Left renal pelvis (tissue), 4 donors: ENCODE measurements at places on chromosomes 4 and X.

DNA sequence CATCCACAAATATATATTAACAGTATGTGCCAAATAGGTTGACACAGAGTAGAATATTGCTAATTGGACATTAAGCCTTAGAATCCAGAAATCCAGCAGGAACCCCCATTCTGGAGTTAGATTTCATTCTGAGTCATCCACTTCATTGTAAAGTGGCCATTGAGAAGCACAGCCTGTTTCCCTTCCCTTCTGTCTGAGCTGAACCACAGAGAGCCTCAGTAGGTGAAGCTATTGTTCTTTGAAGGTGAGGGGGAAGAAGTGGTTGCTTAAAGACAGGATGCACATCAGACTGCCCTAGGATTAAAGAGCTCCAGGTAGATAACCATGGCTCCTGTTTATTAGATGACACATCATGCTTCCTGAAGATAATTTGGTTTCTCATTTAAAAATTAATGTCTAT is 30.6 kb upstream of the MCF2 start:
- no peak for DNase-seq

DNA sequence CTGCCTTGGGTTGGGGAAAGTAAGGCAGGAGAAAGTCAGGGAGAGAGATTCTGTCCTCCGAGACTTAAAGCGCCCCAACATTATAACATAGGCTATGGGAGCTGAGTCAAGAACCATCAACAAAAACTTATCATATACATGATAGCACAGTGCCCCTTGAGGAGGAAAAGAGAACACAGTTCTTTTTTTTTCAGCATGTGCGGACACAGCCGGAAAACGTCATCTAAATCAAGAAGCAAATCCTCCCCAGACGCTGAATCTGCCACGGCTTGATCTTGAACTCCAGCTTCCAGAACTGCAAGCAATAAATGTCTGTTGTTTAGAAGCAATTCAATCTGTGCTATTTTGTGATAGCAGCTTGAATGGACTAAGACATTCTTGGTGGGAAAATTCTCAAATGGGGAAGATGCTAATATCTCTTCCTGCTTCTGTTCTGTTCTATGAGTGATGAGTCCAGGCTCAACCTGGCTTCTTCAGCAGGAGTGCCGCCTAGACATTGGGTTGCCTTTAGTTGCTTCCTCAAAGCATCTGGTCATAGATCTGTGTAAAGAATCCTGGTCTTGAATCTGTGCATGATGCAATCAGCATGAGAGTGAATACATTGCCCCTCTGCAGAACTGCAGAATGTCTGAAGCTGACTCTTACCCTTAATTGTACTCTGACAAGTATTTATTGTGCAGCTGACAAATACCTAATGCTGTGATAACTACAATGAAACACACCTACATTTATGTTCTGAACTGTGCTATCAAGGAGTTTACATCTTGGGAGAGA is 549.8 kb upstream of the PRKX start:
- no peak for DNase-seq

DNA sequence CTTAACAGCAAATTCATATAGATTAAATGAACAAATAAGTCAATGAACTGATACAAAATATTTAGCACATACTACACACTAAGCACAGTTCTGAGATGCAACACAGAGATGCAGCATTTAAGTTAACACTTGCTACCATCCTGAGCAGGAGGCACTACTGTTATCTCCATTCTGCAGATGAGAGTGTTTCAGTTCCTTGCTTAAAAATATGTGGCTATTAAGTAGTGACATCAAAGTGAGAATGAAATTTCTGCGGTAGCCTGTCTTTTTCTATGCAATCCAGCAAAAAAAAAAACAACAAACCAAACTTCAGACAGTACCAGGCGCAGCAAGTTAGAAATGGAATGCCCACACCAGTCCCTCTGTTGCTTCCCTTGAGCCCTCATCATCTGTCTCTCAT is 90.8 kb downstream of the SHISA3 start:
- no peak for DNase-seq

- no peak for DNase-seq
Measured at GRCh38 chr4:158065176-158065575, 107.6 kb downstream of the GASK1B start.

- DNase-seq: no peak
Measured at GRCh38 chr4:137274404-137274803, 257.9 kb downstream of the PCDH18 start.

DNA sequence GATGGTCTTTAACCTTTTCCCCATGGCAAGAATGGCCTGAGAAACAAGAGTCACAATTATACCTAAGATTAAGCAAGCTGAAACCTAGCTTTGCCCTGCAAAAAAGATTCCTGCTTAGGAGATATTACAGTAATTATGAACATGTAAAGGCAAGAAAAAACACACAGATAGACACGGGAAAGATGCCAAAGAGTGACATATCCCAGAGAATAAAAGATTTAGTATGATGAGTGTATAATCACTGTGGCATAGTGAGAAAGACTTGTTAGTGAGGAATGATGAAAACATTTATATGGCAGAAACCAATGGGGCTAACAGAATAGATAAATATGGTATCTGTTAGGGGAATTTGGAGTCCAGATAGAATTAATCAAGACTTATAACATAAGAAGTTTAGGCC is 29.6 kb upstream of the TASL start:
- DNase-seq: no peak

DNA sequence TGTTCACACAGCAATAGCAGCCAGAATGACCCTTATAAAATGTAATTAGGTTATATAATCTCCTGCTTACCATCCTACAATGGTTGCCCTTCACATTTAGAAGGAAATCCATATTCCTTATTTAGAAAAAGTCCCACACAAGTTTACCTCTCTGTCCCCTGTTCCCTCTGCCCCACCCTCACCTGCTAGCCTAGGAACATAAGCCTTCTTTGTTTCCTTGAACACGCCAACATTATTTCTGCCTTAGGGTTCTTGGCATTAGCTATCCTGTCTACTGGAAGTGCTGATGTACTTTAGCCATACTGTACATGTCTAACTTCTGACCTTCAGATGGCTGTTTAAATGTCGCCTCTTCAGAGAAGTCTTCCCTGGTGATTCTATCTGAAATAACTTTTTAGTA is 28.4 kb upstream of the USP53 start:
- DNase-seq: no peak

DNA sequence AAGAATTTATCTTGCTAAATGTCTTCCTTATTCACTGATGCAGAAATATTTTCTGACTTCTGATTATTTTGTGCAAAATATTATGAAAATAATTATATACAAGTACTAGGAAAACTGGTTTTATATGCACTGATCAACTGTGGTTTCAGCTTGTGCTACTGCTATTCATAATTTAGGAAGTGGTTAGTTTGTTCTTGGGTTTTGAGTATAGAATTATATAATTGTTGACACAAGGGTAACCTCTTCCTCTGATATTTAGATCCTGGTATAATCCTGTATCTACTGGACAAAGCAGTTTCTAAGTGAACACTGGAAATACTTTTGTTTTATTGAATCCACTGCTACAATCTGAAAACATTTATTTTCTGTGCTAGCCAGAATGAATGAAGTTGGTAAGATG is 182.8 kb downstream of the PDGFC start:
- DNase-seq: no peak

GRCh38 chr4:56048383-56048701 is 99.6 kb downstream of the CEP135 start:
- DNase-seq: no peak

GRCh38 chr4:138055890-138056289 is 186.3 kb downstream of the SLC7A11 start:
- DNase-seq: no peak

GRCh38 chr4:168508683-168509082 is 11.8 kb downstream of the PALLD start:
- no peak for DNase-seq

- DNase-seq: no peak
Measured at GRCh38 chr4:188396037-188396436, 256.8 kb downstream of the TRIML1 start.

DNA sequence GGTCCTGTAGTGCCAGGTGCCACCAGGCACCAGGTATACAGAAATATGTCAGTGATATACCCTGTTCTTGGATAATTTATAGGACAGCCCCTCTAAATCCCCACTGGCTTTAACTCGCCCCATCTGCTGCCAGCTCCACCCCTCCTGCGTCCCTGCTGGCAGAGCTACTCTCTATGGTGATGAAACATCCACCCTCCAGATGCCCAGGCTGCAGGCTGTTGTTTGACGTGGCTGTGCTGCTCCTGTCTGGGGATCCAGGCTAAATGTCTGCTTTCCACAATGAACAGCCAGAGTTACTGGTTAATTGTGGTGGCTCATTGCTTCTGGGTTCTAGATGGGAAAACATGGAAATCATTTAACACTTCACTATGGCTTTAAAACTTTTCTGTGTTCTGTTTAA is 12.9 kb downstream of the NHSL2 start:
- no peak for DNase-seq

GRCh38 chrX:16838202-16839066 is 31.7 kb downstream of the RBBP7 start:
- DNase-seq: no peak

DNA sequence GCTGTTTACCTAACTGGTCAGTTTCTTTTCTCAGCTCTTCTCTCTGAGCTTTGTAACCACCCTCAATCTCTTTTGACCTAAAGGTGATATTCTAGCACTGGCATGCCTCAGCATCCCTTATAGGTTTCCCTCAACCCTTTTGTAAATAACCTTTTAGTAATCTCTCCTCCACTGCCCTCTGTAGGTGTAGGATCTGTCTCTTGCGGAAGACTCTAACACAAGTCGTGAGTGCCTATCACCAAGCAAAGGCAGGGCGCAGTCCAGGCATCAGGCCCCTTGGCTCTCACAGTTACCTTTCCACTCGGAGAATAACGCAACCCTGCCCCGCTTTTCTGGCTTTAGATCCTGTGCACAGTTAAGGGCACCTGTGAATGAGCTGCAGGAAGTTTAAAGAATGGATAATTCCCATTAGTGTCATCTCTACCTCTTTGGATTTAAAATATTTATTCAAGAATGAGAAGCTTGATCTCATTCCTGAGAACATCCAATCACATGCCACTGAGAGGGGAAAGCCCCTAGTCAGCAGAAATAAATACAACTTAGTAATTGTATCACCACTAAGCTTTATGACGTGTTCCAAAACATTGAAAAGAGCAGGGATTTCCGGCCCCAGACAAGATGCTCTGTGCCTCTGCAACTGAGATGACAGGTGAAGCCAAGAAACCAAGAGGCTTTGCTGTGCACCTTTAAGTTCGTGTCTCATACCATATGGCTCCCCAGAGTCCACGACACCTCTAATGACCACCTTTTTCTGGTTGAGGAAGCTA is 58.8 kb downstream of the SPINK2 start:
- no peak for DNase-seq

GRCh38 chr4:184825141-184825895 is 450 bp downstream of the ACSL1 start:
- no peak for DNase-seq

- DNase-seq: no peak
Measured at GRCh38 chr4:115357776-115358175, 244.4 kb upstream of the NDST4 start.

GRCh38 chr4:52799813-52800212 is 48.6 kb upstream of the ERVMER34-1 start:
- DNase-seq: no peak

GRCh38 chr4:89681219-89681618 is 155.7 kb downstream of the SNCA start:
- DNase-seq: no peak

GRCh38 chr4:38759113-38759789 is 23.5 kb downstream of the TLR10 start:
- DNase-seq: peak; percentile 49

- no peak for DNase-seq
Measured at GRCh38 chr4:8727546-8728510, 135.3 kb downstream of the CPZ start.

DNA sequence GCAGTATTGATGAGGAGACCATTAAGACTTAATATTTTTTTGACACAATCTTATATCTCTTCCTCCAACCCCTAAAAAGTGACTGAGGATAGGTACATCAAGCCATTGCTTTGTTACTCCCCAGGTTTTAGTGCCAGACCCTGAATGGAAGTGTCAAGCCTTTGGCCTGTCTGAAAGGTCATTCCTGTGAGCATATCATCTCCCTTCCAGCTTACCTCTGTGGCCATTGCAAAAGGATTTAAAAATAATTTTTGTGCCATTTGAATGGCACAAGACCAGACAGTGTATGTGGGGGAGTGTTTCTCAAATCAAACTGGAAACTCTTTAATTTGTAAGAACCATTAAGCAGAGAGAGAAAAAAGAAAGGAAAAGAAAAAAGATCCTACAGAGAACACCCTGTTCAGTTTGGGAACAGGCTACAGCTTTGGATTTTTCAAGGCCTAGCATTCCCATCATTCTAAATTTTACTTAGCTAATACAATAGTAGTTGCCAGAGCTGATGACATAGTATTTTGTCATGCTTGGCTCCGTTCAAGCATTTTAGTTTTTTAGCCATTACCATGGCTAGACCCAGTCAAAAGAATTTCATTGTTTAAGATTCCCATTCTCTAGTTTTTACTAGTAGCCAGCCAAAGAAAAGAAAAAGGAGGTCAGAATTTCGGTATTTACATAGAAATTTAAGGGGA is 49.6 kb downstream of the HPF1 start:
- no peak for DNase-seq

- DNase-seq: no peak
Measured at GRCh38 chr4:42843694-42844093, 48.8 kb upstream of the GRXCR1 start.

DNA sequence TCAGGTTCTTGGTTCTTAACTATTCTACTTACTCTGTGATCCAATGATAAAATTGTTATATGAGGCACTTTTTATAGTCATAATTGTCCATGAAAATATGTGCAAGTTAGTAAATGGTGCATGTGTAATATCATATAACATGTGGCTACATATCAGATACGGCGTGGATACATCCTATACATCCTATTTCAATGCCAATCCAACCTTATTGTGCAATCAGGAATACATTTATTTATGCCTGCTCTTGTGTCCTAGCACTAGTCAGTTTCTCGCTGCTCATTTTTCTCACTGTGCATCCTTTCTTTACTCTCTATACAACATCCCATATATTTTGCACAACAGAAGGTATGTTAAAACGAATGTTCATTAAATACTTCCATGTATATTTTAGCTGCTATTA is 1141.1 kb downstream of the FAT4 start:
- DNase-seq: no peak

DNA sequence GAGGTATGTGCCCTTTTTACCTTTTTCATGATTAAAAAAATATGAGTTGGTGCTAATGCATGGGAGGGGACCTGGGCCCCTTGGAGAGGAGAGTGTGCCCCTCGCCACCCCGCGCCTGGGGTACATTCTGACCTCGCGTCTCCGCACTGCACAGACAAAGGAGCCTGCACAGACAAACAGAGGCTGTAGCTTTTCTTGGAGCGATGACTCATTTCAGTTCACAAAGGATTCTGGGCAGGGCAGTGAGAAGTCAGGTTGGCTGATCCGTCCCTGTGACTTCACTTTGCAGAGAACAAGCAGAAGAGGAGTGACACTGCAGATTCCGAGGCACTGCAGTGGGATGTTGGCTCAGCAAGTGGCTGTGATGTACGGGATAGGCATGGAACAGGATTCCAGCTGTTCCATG is 82.9 kb downstream of the STOX2 start:
- peak; percentile 39 for DNase-seq

DNA sequence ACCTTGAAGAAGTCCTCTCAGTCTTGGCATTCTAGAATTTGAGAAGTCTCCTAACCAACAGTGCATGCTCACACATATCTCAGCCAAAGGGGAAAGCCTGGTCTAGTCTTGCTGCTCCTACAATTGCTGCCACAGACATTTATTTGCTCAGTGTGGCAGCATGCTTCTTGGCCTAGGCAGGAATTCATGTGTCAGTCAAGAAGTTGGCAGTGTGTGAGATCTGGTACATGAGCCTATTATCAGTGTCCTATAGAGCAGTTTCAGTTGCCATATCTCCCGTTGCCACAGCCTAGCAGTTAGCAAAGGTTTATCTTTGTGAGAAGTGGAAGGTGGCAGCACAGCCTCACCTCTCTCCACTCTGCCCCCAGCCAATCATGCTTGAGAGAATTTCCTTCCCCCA is 176.9 kb upstream of the ARHGEF9 start:
- DNase-seq: no peak
